ENCODE measurements at places on chromosomes 6 and 20.

DNA sequence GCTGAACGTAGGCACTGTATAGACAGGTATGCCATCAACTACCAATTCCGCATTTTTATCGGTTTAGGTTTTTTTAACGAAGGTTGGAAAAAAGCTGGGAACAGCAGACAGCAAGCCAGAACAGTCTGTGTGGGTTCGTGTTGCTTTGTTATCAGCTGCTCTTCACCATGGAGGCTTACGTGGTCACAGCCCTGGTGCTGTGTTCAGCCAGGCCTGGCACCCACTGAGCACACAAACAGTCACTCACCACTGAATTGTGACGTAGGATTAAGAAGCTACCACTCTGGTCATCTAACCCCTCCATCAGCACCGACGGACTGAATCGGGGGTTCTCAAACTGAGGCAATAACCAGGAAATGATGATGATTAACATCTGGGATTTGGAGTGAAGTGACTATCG, 13.2 kb downstream of the FAM210B start:
- DNase-seq = no peak

- no peak for DNase-seq
These were observed 473.4 kb downstream of the PREX1 start for GRCh38 chr20:48354320-48354876.

DNA sequence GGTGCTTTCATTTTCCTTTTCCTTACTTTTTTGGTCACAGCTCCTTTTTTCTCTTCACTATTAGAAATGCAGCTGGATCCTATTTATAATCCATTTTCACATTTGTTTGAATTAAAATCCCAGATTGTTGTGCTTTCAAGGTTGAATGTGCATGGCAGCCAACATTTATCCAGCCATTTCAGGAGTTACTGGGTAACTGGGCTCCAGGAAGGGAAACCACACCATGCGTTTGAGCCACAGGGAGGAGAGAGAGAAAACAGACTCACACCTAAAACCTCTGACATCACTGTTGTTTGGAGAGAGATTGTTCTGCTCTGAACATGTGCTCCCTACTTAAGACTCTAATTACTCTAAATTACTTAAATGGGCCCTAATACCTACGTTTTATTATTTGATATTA, 173.4 kb downstream of the BMP2 start:
- no peak for DNase-seq

- no peak for DNase-seq
These were observed 138.4 kb downstream of the ELOVL4 start for GRCh38 chr6:79808921-79809320.

GRCh38 chr6:170176898-170177771, 113.7 kb downstream of the DLL1 start:
- no peak for DNase-seq

DNA sequence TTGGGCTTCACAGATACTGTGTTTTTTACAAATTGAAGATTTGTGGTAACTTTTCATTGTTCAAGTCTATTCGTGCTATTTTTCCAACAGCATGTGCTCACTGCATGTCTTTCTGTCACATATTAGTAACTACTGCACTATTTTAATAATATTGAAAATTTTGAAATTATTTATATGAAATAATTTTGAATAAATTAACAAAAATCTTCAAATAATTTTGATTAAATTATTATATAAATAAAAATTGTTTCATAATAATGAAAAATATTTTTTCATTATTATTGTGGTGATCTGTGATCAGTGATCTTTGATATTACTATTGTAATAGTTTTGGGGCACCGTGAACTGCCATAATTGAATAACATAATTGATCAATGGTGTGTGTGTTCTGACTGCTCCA, 204.1 kb downstream of the OGFRL1 start:
- no peak for DNase-seq

DNA sequence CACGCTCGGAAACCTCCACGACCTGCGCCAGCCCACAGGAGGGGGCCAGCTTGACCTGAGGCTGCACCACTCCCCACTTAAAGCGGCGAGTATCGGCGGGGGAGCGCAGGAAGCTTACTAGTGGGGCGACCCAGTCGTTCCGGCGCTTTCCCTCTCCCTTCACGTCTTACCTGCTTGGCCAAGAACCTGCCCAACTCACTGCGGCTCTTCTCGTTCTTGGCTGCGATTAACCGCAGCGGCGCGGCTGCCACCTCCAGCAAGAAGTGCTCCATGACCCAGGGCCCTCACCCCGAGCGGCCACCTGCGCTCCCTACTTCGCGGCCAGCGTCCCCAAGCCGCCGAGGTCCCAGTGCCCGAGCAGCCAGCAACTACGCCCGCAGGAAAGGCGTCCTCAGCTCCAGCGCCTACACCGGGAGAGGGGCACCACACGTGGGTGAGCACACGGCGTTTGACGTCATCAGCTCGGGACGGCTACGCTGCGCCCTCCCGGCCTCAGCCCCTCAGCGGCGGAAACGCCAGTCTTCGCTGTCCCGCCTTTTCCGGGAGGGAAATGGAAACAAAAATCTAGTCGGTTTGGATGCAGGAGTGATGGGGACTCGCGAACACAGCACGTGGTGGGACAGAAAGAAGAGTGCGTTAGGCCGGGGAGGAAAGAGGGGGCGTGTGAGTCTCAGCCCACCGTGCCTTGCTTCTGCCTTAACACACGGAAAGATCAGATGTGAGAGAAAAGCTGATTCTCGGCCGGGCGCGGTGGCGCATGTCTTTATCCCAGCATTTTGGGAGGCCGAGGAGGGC, at the start of gene MDN1:
Gene MDN1 (minus strand): TSS at position 459 of the 795 bp plus-strand sequence. CDS start 187 bp downstream, at position 272.
- DNase-seq = peak; percentile 72

DNA sequence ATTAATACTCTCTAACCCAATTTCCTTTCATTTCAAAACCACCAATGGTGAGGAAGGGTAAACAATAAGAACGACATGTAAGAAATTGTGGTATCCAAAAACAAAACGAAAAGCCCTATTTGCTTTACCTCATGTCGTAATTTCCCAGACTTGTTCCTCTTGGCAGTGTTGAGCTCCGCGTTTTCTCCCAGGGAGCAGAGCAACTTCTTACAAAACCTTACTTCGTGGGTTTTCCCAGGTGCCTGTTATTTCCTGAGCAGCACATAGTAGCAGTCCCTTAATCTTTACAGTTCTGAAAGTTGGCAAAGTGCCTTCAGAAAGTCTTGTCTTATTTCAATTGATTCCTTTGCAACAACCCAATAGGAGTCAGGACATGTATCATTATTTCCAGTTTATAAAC, 207.9 kb upstream of the MARCKS start:
- DNase-seq = no peak
